ENCODE measurements at places on chromosomes 2 and 18. TPM values are rescaled to one million over a fixed set of nuclear protein-coding genes. Genes with fewer than 3 reads are reported as not detected.

DNA sequence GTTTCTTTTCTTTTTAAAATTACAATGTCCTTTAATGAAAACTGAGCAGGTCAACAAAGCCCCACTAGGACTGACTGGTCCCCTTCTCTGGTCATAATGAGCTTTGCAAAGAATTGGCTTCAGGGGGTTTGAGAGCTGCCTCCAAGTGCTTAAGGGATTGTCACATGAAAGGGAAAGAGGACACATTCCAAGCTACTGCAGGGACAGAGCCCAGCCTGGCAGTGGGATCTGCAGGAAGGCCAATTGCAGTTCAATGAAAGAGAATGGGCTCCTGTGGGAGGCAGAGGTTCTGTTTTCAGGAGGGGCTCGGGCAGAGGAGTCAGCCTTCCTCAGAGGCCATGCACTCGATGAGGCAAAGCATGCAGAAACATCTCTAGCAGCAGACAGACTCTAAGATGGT, 84.1 kb upstream of the ACKR3 start:
- DNase-seq, result no peak

- no peak for DNase-seq
These were observed 135.5 kb downstream of the MEIS1 start for GRCh38 chr2:66570471-66570870.

MAP2 gene
- total RNA-seq, result 2.1 TPM

FAP gene
- total RNA-seq, result 0.34 TPM

DNA sequence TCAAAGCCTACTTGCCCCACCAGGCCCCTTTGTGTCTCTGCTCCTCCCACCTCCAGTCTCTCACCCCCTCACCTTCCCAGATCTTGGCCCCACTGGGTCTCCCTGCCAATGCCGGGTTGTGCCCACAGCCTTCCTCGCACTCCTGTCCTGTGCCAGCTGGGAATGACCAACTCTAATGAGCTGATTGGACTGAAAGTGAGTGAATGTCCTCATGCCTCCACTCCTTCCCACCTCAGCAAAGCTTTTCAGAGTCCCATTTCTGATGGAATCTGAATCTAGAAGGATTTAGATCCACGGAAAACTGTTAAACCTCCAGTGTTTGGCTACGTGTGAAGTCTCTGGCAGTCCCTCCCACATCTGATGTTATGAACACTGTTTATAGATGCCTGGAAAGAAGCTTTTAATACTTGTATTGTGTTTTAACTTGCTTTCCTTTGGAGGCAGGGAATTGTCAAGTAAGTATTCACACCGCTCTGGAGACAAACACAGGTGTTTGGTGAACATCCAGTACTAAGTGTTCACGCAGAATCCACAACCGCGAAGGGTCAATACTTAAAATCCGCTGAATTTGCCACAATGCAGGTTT, 103.9 kb downstream of the RTN4 start:
- no peak for DNase-seq

DNA sequence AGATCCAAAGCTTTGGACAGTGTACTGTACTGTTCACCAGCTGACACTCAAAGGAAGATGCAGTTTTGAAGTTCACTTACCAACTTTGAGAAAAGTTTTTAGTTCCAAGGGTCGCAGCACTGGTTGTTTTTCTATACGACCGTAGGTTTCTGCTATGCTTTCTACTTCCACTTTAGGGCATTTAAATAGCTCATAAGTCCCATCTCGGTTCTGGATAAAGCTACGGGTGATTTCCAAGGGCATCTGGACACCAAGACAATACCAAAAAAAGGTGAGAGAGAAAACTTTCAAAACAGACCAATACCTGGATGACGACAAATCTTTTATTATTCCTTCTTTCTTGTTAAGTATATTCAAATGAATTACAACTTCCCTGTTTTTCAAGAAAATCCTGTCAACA, 30.3 kb downstream of the C2orf42 start:
- DNase-seq, result no peak

PKP4 gene
- 55.5 TPM for total RNA-seq

OTX1 gene
- total RNA-seq, result not detected

GRCh38 chr2:221130431-221130830, 441.7 kb downstream of the EPHA4 start:
- no peak for DNase-seq

- DNase-seq, result no peak
These were observed 815.7 kb downstream of the ERBB4 start for GRCh38 chr2:211722928-211723327.

SLC16A14 gene
- 20.4 TPM for total RNA-seq

OSR1 gene
- 1.3 TPM for total RNA-seq

GRCh38 chr2:241817126-241817820, 8.3 kb downstream of the NEU4 start:
- no peak for DNase-seq

CDH7 gene
- total RNA-seq, result not detected
